Adrenal gland (tissue), 19 donors: ENCODE measurements at places on chromosomes 3 and 15. TPM values are rescaled to one million over a fixed set of nuclear protein-coding genes. Genes with fewer than 3 reads are reported as not detected.

GRCh38 chr3:108208831-108209230 lies 13.4 kb downstream of the IFT57 start:
- no peak for DNase-seq

- no peak for DNase-seq
These were observed 135.8 kb downstream of the GREM1 start for GRCh38 chr15:32853592-32853991.

GRCh38 chr15:38622304-38622703 lies 57.7 kb upstream of the RASGRP1 start:
- DNase-seq, result no peak

- no peak for DNase-seq
These were observed 40.2 kb upstream of the UBE2E2 start for GRCh38 chr3:23162934-23163333.

DNA sequence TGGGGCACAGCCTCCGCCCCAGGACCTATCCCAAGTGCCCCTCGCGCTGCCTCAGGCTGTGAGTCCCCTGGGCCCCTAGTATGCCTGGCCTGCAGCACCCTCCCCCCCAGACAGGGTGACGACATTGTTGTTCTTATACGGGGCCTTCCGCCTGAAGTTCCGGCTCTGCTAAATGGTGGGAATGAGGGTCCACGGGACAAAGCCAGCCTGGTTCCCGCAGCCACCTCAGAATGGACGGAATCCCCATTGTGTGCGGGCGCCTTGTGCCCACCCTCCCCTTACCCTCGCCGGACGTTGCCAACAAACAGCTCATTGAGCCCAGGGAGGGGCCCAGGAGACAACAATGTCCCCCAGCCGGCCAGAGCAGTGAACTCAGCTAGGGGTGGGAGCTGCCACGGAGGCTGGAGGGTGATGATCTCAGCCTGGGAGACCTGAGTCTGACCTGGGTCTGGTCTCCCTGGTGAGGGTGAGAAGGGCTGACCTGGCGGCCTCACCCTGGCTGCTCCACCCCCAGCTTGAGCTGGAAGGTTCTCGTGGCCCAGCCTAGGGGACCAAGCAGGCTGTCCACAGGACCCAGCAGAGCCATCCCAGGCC lies 10.2 kb upstream of the DLL4 start:
- no peak for DNase-seq

DNA sequence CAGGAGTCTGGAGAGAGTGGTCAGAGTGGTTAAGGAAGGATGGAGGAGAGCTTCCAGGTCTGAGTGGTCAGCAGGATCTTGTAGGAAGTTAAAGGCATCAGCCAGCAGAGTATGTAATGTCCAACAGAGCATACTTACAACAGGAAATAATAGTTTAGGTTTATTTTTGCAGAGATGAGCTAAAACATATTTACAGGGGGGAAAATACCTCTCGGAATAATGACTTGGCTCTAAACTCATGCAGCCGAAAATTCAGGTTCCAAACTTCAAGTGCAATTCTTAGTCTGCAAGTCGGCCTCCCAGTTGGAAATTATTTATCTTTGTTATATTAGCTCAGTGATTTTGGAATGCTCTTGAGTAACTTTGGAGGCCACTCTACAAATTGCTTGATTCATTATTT lies 385.0 kb upstream of the C2CD4B start:
- DNase-seq, result no peak

DNA sequence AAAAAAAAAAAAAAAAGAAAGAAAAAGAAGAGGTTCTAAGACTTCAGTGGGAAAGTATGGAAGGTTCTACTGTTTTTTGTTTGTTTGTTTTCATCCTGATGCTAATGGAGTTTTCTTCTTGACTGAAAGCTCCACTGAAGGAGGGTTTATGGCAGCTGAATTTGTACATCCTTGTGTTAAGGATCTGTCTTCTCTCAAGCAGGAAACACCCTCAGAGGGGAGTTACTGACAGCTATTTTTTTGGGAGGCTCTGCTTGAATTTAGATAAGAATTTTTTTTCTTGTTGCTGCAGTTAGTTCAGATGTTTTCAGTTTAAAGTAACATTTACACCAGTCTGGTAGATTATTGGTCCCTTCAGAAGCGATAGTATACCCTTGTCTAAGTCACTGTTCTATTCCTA lies 325.3 kb downstream of the ROBO2 start:
- no peak for DNase-seq

DNA sequence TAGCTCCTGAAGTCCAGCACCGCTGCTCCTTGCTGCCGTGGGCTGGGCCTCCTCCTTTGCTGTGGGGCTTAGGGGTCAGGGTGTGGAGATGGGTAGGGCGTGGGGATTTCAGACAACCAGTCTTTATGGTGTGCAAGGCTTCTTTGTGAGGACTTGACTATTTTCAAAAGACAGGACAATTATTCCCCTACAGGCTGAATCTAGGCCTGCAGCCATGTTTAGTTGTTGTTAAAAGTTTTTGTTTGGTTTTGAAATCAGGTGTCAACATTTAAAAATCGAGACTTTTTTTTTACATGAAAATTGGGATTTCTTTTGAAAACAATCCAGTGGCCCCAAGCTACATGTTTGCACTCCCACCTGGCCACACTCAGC lies 10.6 kb downstream of the RPL32 start:
- DNase-seq, result no peak

The GOLGA6L7 gene
- polyA plus RNA-seq, result not detected

The NIT2 gene
- 45.4 TPM for polyA plus RNA-seq

The PTX3 gene
- 6.4 TPM for polyA plus RNA-seq

The TM4SF4 gene
- 0.24 TPM for polyA plus RNA-seq

The ZNF445 gene
- polyA plus RNA-seq, result 4.7 TPM

The IL5RA gene
- 0.13 TPM for polyA plus RNA-seq

The CTXN2 gene
- 0.03 TPM for polyA plus RNA-seq
